ENCODE measurements at places on chromosomes 3 and 15. TPM values are rescaled to one million over a fixed set of nuclear protein-coding genes. Genes with fewer than 3 reads are reported as not detected.

- no peak for DNase-seq
Measured at GRCh38 chr3:184796551-184796950, 15.4 kb upstream of the VPS8 start.

GRCh38 chr3:10741891-10742671 is 73.9 kb upstream of the SLC6A11 start:
- DNase-seq, result no peak

Gene CCR1
- total RNA-seq, result 23.7 TPM

GRCh38 chr15:35445891-35446290 is 100.1 kb downstream of the DPH6 start:
- no peak for DNase-seq

DNA sequence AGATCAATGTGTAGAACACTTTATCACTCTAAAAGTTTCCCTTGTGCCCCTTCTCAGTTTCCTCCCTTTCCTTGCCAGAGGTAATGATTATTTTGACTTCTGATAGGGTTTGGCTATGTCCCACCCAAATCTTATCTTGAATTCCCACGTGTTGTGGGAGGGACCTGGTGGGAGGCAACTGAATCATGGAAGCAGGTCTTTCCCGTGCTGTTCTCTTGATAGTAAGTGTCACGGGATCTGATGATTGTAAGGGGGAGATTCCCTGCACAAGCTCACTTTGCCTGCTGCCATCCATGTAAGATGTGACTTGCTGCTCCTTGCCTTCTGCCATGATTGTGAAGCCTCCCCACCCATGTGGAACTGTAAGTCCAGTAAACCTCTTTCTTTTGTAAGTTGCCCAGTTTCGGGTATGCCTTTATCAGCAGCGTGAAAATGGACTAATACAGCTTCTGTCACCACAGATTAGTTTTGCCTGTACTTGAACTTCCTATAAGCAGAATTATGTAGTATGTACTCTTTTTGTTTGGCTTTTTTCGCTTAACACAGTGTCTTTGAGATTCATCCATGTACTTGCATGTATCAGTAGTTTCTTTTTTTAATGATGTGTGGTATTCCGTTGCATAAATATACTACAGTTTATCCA is 7.2 kb downstream of the FEM1B start:
- no peak for DNase-seq

Gene SSUH2
- 0.24 TPM for total RNA-seq

GRCh38 chr3:55200906-55201305 is 273.0 kb upstream of the LRTM1 start:
- DNase-seq, result no peak

DNA sequence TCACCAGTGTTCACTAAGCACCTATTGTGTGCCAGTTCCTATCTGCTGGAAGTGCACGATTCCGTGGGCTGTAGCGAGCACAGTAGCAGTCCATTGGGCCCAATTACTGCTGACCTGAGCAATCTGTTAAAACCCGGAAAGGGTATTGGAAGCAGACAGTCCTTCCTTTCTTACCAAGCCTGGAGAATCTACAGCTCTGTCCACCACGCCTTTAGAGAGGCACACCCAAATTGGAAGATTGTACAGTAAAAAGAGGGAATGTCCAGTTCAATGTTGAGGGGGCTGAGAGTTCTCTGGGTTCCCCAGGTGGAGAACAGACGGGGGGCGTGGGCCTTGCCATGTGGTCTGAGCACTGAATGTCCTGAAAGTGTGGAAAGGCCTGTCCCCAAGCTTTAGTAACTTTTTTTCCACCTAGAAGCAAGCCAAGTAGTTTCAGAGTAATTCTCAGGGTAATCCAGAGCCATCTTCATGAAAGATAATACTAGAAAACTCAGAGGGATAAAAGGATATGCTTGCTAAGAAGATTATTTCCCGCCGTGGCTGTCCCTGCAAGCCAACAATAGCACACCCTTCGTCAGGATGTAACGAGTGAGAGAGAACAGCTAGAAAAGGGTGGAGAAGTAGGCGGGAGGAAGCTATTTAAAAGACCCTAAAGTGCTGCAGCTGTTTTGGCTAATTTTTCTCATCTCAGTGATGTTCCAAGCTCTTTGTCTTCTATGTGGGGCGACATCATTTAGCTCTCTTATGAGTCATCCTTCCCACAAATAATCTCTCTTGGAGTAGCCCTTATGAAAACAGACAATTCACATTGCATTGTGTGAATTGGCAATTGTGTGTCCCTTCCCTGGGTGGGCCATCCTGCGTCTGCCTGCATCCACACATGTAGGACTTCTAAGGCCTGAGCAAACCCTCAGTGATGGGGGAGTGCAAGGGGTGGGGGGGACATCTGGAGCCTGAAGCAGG is 181.0 kb downstream of the ATG7 start:
- DNase-seq, result no peak

Gene CCR9
- not detected for total RNA-seq

DNA sequence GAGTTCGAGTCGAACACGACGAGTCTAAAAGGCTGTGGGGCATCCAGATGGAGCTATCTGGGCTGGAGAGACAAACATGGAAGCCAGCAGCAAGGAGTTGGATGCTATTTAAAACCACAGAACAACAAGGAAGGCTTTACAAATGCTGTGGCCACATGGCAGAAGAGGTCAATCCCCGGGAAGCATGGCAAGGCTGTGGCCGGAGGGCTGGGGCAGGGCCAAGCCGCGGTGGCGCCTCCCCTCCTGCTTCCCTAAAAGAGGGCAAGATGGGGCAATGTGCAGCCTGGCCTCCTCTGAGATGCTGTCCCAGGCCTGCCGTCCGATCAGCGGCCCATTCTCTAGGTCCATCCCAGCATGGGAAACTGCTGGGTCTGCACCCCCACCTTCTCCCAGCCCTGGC is 139.1 kb downstream of the SRGAP3 start:
- no peak for DNase-seq

DNA sequence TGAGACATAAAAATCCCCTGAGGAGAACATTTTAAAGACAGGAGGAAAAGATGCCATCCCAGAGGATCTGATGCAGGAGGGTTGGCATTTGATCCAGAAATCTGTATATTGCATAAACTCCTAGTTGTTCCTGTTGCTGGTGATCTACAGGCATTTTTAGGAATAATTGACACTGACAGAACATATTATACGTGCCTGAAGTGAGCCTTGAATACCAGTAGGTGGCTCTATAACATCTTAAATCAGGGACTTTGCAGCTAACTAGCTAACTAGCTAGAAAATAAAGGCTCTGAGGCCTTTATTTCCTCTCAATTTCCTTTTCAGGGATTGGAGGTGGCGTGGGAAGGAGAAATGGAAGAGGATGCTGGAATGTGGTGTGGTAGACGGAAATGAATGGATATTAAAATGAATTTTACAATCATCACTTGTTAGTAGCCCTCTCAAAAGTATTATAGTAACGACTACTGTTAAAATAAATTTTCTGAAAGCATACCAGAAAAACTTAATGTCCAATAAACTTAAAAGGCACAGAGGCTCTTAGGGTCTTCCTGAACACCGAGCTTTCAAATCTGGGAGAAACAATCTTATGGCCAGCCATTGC is 73.8 kb upstream of the ZBED2 start:
- DNase-seq, result no peak

- DNase-seq, result peak; percentile 49
Measured at GRCh38 chr3:127152684-127153505, 40.0 kb upstream of the PRR23E start.

GRCh38 chr3:134494495-134494894 is 8.6 kb downstream of the CEP63 start:
- DNase-seq, result no peak

Gene GPR62
- not detected for total RNA-seq

Gene CA12
- total RNA-seq, result 36.7 TPM

Gene SAXO2
- 5.8 TPM for total RNA-seq

DNA sequence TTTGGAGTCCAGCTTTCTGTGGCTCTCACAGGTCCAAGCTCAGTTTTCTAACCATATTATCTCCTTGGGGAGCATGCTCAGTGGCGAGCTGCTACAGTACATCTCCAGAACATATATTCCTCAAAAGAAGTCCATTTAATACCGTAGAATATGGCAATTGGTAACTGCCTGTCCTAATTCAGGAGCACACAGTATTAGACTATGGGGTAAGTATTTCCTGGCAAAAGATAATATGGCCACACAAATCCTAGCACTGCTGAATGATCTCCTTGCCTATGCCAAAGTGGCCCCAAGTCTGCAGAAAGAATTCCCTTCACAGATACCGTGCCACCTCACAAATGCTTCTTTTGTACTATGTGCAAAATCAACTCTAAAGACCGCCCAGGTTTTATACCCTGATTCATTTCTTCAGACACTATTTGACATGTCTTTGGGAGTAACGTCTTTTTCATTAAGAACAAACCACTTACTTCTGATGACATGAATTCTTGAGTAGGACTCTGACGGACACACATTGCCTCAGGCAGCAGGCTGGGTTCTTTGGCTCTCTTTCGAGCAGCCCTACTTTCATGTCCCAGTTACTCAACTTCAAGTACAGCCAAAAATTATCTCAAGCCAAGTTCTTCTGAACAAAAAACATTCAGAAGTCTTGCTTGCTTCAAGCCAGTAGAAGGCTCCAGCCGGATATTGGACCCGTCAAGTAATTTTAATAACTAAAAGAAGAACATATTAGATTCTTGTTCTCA is 368.3 kb upstream of the DCBLD2 start:
- peak; percentile 82 for DNase-seq

Gene LCTL
- not detected for total RNA-seq

Gene LRTM1
- total RNA-seq, result not detected

Gene GOLGA8O
- 2.0 TPM for total RNA-seq

Gene DALRD3
- total RNA-seq, result 9.8 TPM

DNA sequence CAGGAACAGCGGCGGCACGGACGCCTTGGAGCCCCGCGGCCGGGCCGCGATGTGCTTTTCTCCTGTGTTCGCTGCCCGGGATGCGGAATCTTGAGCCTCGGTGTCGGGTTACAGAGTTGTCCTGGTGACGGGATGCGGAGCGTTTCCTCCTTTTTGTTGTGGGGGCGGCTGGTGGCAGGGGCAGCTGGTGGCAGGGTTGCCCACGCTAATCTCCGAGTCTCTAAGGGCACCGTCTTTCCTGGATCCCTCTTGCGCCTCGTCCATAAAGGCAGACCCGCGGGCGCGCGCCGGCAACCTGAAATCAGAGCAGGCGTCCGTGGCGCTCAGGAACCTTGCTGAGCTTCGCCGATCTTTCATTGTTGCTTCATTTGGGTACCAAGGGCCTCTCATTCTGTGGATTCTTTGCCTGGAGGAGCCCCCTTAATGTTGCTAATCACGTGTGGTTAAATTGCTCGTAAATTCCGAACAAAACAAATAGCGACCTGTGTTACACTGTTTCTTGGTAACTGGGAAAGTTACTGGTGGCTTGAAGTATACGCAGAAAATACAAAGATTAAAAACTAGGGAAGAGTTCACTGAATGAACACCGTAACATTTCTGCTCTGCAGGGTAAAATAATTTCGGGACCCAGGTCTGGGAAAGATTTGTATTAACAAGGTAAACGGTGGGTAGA is 844 bp upstream of the PFN2 start:
- peak; percentile 87 for DNase-seq

Gene STRIT1
- not detected for total RNA-seq

Gene SLCO2A1
- total RNA-seq, result 102 TPM

GRCh38 chr3:88433568-88433967 is 283.8 kb downstream of the C3orf38 start:
- DNase-seq, result no peak

DNA sequence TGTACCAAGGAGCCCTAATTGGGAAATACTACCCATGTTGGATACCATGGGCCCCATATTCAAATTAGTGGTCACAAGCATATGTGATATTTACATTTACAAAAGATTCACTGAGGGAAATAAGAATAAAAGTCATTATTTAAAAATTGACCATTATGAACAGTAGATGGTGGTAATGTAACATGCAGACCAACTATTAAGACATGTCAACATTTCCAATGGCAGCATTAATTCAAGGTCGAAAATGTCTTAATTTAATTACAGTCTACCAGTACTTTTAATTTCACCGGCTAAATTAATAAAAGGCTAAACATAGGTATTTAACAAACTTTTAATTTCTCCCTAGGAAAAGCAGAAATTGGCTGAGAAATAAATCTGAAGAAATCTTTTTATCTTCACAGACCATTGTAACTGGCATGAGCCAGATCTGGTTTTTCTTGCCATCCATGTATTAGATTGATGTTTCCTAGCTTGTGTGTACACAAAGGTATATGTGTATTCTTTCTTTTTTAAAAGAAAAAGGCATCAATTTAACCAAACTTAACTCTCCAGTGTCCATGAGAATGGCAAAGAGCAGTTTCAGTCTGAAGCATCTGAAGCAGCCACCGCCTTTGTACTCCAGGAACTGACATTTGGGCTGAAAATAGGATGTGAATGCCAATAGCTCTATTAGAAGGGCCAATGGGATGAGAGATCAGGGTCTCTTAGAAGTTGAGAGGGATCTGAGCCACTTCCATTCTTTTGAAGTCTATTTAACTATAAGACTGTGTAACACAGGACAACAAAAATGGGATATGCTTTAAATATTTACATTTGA is 26.6 kb downstream of the NEK11 start:
- DNase-seq, result no peak

DNA sequence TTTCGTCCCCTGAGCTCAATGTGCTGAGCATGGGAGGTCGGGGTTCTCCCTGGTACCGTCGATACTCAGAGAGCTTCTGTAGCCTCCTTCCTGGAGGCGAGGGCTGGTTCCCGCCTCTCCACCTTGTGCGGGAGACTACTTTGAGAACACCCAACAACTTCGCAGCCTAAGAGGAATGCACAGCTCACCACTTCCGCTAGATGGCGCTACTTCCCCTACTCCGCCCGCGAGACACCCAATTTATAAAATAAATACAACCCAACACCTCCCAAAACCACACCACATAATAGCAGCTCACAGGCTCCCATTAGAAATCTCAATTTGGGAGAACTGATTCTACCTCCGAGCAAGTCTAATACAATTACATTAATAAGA is 1.2 kb downstream of the RGMA start:
- peak; percentile 93 for DNase-seq

Gene GASK1A
- total RNA-seq, result 80.1 TPM

GRCh38 chr15:82680200-82681102 is 29.2 kb downstream of the AP3B2 start:
- peak; percentile 78 for DNase-seq

Gene FAM3D
- not detected for total RNA-seq

Gene DNAH12
- 0.19 TPM for total RNA-seq

Gene HTR3E
- not detected for total RNA-seq

DNA sequence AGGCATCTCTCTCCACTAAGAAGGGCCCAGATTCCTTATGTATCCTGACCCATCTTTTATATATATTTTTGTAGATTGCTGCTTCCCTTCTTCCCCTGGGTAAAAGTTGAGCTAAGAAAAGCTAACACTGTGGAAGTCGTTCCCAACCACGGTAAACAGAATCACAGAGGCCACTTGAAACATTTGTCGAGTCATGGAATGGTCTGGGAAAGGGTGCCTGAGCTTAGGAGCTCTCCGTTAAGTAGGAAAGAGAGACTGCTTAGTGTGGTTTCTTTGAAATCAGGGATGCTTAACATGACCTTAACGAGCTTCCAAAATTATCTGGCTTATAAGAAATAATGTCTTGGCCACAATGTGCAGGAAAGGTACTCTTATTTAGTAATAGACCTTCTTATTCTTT is 45.6 kb downstream of the ARNT2 start:
- no peak for DNase-seq

- no peak for DNase-seq
Measured at GRCh38 chr3:69406163-69406562, 20.3 kb upstream of the FRMD4B start.

Gene BFSP2
- total RNA-seq, result not detected
